Left ventricle myocardium inferior (tissue), 1 donor: ENCODE measurements at places on chromosomes 2 and 18.

DNA sequence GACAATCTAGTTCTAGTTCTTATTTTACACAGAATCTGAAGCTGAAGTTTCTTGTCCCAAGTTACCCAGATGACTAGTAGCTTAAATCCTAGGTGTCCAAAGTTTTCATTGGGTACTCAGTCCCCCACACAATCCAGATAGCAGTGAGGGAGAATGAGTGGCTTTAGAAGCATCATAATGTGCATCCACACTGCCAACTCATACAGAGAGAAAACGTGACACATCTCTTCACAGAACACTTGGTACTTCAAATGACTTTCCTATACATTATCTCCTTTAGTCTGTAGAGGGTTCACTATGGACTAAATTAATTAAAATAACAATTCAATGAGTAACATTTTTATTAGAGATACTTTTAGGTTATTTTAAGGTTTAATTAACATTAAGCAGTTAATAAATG lies 45.2 kb downstream of the STRADB start:
- DNase-seq, result no peak

- DNase-seq, result no peak
Observed at GRCh38 chr2:218074031-218074430, 5.0 kb downstream of the RUFY4 start.

- no peak for DNase-seq
Observed at GRCh38 chr2:48952143-48952542, 196.6 kb upstream of the LHCGR start.

GRCh38 chr2:235212501-235213158 lies 260.8 kb downstream of the SH3BP4 start:
- DNase-seq, result no peak

- no peak for DNase-seq
Observed at GRCh38 chr18:37402735-37403099, 162.9 kb downstream of the CELF4 start.

DNA sequence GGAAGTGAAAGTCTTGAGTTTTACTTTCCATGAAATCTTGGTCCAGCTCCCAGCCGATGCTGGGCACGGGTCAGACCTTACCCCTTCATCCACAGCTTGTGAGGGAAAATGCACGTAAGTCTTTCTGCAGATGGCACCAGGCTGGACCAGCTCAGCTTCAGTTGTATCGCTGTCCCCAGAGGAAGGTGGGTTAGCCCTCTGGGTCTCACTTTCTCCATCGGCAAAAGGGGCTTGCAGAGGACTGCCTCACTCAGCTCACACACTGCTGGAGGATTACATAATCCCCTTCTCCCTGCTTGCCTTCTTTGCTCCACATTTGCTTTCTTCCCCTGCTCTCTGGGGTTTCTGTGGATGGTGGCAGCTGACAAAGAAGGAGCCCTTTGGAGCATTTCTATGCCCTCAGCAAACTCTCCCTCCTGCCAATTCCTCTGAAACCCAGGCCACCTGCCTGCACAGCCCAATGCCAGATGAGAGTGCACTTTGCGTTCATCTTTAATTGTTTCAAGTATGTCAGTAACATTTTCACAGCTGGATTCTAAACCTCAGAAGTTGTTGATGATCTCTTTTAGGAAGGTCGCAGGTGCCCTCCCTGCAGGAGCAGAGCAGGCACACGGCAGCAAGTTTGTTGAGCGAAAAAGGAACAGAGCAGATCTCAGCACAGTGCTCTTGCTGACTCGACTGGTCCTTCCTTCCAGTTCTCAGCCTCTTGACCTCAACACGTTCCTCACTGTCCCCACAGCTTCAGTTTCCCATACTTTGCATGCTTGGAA lies 155.6 kb upstream of the GLI2 start:
- DNase-seq, result no peak

- DNase-seq, result no peak
Observed at GRCh38 chr2:64692401-64692800, 38.7 kb upstream of the SERTAD2 start.

DNA sequence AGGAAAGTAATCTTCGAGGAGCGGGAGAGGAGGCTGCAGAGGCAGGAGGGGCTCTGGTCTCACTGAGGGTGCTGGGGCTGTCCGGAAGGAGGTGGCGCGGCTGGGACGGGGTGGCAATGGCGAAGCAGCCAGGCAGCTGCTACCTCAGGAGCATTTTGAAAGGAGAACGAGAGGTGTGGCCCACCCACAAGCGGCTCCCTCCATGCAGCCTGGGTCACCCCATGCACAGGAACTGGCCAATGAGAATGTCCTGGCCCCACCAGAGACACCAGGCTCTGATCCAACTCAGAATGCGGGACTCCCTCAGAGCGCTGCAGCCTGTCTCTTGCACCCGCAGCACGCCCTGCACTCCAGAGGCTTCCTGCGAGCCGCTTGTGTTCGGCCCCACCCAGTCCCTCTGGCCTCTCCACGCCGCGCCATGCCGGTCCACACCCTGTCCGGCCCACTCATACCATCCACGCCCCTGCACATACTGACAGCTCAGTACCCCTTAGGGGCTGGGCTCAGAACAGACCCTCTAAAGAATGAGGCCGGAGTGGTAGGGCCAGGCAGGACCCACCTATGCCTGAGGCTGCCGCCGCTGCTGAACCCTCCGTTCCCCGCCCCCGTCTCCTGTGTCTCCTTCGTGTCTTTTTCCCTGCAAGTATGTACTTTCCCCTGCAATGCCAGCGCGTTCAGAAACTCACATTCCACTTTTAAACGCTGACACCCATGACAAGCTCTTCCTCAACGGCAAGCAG lies 6.4 kb upstream of the BOK start:
- no peak for DNase-seq

GRCh38 chr18:4797002-4797685 lies 342.0 kb upstream of the DLGAP1 start:
- DNase-seq, result no peak

DNA sequence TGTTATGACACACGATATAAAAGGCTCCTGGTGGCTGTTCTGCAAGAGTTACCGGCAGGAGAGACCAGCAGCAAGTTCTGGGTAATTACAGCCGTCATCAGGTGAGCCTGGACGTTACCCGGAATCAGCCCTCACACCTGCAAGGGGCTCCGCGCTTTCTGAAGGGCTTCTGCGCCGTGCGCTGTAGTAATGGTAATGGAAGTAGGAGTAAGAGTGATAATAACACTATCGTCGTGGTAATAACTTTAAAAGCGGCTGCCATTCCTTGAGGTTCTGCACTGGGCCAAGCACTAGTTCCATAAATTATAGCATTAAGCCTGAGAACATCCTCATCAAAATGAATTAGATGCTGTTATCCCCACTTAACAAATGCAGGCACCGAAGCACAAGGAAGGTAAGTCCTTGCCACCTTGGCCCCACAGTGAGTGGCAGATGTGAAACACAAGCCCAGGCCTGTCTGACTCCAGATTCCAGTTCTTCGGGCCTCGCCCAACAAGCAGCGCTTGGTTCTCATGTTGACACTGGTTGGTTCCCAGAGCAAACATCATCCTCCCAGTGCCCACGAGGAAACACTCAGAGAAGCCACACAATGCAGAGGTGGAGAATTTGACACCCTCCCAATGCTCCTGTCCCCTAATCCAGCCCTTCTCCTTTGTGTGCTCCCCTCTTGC lies 205.2 kb downstream of the EIPR1 start:
- no peak for DNase-seq
